Activated T-helper 1 cell treated with anti-CD3 and anti-CD28 coated beads, Interleukin-12 subunit alpha, Interleukin-12 subunit beta, Interleukin-2, Interleukin-4 antibody, amounts not matched to agents 30 ng/mL and 10 ng/mL and 1 ng/mL, durations not matched to agents 14 hours and 24 hours and 36 hours (primary cell): ENCODE measurements at places on chromosomes 4 and X. TPM values are rescaled to one million over a fixed set of nuclear protein-coding genes. Genes with fewer than 3 reads are reported as not detected.

IGSF1 gene
- total RNA-seq, result not detected in 2 replicates

GRCh38 chr4:1939664-1940509 is 68.7 kb downstream of the NSD2 start:
- peaks cover 38% of the 10 kb centered on the region for H3K36me3 ChIP-seq
- H3K4me1 ChIP-seq, result no peaks in the 10 kb centered on the region
- H3K27me3 ChIP-seq, result no peaks in the 10 kb centered on the region
- no peak overlapping the region for H3K4me3 ChIP-seq
- no peak overlapping the region for H3K27ac ChIP-seq
- DNase-seq, result no peak

GRCh38 chr4:185738038-185738552 is 73.9 kb downstream of the SORBS2 start:
- DNase-seq, result no peak
- H3K27ac ChIP-seq, result no peak overlapping the region
- H3K4me3 ChIP-seq, result no peak overlapping the region
- no peaks in the 10 kb centered on the region for H3K36me3 ChIP-seq
- H3K27me3 ChIP-seq, result peaks cover 7% of the 10 kb centered on the region

NONO gene
- total RNA-seq, result 512 and 546 TPM in 2 replicates
